Hippocampal formation (tissue), 2 donors: ENCODE measurements at places on chromosomes 12 and 14.
A peak's percentile ranks its signal among the peaks of the same experiment; 100 is the strongest.

DNA sequence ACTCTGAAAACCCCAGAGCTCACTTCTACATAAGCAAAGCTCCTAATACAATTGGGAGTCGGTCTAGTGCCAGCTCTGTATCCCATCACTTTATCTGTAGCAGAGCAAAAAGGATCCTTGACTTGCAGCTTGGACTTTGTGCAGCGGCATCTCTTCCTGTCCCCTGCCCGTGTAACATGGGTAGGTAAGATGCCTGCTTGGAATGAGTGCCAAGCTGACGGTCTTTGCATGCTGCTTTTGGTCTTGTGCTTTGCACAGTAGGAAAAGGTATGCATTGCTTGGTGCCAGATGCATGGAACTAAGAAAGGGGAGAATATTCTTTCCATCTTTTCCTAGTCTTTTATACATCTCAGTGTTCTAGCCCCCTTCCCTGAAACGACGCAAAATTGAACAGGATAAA is 6.9 kb upstream of the PLEKHH1 start:
- DNase-seq: no peak

DNA sequence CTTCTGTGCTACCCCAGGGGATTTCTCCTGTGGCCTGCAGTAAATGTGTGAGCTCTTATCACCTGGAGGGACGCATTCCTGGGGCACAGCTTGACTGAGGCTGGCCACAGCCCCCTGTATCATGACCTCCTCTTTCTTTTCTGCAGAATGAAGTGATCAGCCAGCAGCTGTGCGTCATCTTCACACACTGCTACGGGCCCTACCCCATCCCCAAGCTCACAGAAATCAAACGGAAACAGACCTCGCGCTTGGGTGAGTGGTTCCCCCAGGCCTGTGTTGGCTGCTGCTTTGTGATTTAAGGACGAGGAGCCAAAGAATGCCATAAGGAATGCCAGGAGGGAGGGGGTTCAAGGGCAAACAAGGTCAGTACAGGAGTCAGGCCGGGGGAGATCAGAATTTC is 50.5 kb upstream of the PWP1 start:
- no peak for DNase-seq

DNA sequence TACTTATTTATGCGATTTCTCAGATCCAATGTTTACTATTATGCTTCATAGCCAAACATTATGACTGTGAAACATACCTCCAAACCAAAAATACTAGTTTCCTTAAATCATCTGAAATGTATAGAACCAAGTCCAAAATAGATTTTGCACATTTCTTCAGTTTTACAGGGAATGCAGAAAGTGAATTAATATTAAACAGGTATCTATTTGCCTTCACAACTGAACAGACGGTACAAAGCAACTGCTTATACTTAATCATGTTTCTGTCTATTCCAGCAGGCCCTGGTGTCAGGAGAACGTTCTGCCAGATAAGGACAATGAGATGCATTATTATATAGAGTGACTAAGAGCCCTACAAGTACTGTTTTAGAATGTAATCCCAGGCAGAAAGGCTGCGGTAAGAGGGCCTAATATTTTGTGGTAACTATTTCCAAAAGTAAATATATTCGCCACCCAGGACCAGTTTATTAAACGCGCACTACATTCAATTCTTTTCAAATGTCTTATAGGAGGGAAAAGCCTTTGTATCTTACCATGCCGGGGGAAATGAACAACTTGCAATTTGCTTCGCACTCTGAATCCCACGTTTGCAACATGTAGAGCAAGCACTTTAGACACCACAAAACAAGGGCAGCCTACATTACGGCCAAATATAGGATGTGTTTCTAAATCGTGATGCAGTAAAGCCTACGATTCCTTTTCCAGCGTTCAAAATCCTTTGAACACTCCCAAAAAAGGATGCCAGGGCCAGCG is 1.5 kb downstream of the CORO1C start:
- DNase-seq: peak; percentile 70

DNA sequence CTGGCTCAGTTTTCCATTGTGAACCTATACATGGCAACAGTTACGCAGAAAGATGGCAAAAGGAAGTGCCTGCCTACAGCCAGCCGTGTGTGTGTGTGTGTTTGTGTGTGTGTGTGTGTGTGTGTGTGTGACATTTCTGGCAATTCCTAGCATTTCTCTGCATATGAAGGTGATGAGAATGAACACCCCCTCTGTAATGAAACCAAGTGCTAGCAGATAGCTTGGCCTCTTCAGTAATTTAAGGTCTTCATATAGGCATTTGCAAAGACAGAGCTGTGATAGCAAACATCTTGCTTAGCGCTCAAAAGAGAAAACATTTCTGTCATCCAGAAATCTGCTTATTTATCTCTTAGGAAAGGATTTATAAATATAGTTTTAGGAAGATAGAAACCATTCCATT is 389.1 kb downstream of the AACS start:
- DNase-seq: peak; percentile 44

GRCh38 chr12:95997276-95997675 is 1.1 kb upstream of the HAL start:
- no peak for DNase-seq

- DNase-seq: no peak
Measured at GRCh38 chr14:81162941-81163340, 57.8 kb downstream of the GTF2A1 start.

DNA sequence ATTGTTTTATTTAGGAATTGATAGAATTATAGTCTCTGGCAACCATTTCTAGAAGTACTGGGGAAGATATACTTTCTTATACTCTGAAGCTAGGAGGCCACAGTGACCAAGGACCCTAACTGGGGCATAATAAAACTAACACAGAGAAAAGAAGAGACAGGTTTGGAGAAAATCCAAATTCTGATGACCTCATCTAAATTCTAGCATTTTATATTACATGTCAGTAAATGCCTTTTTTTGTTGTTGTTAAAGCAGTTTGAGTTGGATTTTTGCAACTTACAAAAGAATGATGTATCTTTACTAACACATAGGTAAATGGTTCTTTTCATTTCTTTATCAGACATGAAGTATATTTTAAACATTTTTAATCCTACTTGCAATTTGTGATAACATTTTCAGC is 933.3 kb downstream of the TMTC2 start:
- DNase-seq: no peak

- DNase-seq: no peak
Measured at GRCh38 chr12:94575645-94576403, 74.5 kb downstream of the TMCC3 start.

GRCh38 chr12:127273626-127274025 is 993.3 kb upstream of the TMEM132C start:
- no peak for DNase-seq

GRCh38 chr12:120799243-120800045 is 73.8 kb downstream of the ACADS start:
- no peak for DNase-seq

DNA sequence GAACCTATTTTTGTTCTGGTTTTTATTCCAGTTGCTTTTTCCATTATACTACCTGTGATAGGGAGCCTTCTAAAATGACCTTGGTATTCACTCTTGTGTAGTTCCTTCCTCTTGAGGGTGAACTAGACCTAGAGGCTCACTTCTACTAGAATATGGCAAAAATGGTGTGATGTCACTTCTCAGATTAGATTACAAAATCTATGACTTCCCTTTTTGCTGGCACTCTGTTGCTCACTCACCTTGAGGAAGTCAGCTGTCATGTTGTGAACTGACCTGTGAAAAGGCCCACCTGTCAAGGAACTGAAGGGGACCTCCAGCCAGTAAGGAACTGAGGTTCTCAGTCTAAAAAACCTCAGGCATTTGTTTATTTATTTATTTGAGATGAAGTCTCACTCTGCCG is 5.7 kb downstream of the MIPOL1 start:
- DNase-seq: no peak

DNA sequence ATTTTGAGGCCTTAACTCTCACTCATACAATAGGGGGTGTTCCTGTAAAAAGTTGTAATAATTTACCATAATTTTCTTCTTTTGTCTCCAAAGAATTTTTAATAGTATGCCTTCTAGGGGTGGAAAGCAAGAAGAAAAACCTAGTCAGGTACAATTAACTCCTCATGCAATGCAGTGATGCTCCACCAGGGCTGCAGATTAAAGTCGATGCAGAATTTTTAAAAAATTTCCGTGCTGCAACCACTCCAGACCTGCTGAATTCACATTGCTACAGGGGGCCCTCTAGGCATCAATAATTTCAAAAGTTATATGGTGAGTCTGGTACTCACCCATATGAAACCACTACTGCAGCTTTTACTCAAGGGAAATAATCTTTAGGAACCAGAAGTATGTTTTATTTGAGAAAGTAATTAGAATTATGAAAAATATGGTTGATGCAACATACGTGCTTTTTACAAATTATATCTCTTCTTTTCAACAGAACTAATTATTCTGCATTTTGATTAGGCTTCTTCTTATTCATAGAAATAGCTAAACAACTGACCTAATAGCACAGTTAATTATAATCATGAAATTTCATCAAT is 353.2 kb downstream of the BCAT1 start:
- no peak for DNase-seq

DNA sequence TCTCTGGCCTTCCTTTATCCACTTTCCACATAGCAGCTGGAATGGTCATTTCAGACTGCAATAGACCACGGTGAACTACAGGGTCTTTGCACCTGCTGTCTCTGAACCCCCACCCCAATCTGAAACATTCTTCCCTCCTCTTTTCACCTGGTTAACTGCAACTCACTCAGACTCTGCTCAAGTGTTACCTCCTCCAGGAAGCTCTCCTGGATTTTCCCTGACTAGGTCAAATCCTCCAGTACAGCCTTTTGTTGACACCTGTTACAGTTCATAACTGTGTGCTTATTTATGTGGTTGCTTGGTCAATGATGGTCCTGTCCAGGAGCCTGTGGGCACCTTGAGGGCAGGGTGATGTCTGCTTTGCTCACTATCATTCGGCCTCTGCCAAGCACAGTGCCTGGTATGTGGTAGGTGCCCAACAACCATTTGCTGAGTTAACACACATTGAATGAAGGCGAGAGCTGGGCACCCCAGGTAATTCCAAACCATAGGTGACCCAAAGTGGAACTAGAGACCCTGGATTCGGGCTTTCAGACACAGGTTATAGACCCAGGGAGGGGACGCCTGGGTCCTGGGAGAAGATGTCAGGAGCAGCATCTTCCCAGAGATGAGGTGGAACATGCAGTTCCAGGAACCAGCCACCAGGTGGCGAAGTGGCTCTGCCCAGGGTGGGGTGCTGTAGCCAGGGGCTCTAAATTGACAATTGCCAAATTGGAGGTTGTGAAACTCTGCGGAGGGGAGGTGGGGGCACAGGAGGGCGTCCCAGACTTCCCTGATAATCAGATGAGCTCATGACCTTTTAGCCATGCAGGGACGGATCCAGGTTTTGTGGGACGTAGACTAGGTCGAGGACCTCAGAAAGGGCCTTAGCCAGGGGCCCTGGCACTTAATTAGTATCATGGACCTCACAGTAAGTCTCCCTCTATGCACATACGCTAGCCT is 28.1 kb downstream of the TRPV4 start:
- no peak for DNase-seq

DNA sequence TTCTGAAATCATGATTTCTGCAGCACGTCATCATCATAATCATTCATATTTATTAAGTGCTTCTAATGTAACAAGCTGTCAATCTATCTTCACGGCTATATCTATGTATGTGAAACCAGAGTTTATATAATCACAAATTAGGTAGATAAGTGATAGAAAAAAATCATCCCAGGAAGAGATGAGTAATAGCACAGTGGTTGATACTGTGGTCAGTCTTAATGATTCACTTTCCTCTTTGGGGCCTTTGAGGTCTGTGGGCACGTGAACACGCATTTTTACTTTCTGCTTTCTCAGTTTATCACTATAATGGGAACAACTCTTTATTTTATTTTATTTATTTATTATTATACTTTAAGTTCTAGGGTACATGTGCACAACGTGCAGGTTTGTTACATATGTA is 265.9 kb upstream of the NOVA1 start:
- DNase-seq: no peak

- no peak for DNase-seq
Measured at GRCh38 chr12:130435331-130435730, 97.6 kb downstream of the PIWIL1 start.

GRCh38 chr12:54463034-54463433 is 10.4 kb downstream of the GTSF1 start:
- no peak for DNase-seq

GRCh38 chr12:76020731-76021672 is 10.6 kb downstream of the PHLDA1 start:
- no peak for DNase-seq

GRCh38 chr12:105723066-105723465 is 392.6 kb downstream of the C12orf75 start:
- DNase-seq: no peak

- no peak for DNase-seq
Measured at GRCh38 chr14:55254581-55254980, 16.6 kb upstream of the FBXO34 start.
